ENCODE measurements at places on chromosomes 2 and 18. TPM values are rescaled to one million over a fixed set of nuclear protein-coding genes. Genes with fewer than 3 reads are reported as not detected.

AGBL5 gene
- total RNA-seq: 31.8 TPM

ALPG gene
- total RNA-seq: not detected

CDH19 gene
- 2.0 TPM for total RNA-seq

SERPINB11 gene
- total RNA-seq: not detected

TCF7L1 gene
- 35.0 TPM for total RNA-seq

DNA sequence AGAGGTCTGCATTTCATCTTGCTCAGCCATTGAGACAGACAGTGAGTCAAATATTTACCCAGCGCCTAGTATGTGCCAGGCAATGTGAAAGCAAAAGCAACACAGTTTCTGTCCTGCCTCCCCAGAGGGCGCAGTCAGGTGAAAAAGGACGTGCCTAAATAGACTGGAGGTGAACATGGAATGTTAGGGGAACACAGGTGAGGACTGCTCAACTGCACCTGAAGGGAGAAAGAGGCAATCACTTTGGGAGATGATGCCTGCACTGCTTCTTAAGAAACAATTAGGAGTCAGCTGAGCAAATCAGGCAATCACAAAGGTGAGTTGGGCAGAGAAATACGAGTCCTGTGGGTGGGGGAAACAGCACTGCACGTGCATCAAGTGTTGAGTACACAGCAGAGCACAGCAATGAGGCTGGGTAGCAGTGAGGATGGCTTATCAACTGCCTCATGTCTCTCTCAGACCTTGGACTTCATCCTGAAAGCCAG lies 218.3 kb upstream of the SMAD7 start:
- DNase-seq: no peak

GRCh38 chr2:28544922-28545589 lies 49.2 kb downstream of the PLB1 start:
- no peak for DNase-seq

DNA sequence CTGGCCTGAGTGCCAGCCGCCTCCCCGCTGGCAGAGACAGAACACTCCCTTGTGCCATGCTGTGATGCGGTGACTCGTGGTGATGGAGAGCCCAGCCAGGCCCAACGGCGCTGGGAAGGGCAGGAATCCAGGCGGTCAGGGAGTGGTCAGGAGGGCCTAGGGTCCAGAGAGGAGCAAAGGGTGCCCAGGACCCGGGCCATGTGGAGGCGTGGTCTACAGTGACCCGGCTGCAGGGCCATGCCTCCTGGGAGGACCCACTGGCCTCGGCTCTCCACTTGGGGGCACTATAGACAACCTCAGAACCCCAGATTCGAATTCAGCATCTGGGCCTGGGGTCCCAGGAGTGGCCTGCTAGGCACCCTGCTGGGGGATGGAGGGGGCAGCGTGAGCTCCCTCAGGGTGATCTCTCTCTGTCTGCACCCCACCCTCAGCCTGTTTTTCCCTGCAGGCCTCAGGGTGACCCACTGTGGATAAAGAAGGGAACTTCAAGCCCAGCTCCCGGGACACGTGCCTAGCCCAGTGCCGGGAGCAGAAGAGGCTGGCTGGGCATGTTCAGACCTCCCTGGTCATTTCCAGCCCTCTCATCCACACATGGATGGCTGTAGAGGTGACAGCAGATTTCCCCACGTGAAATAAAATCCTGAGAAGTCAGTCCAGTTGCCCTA lies 13.0 kb downstream of the AMER3 start:
- DNase-seq: peak; percentile 88

DNA sequence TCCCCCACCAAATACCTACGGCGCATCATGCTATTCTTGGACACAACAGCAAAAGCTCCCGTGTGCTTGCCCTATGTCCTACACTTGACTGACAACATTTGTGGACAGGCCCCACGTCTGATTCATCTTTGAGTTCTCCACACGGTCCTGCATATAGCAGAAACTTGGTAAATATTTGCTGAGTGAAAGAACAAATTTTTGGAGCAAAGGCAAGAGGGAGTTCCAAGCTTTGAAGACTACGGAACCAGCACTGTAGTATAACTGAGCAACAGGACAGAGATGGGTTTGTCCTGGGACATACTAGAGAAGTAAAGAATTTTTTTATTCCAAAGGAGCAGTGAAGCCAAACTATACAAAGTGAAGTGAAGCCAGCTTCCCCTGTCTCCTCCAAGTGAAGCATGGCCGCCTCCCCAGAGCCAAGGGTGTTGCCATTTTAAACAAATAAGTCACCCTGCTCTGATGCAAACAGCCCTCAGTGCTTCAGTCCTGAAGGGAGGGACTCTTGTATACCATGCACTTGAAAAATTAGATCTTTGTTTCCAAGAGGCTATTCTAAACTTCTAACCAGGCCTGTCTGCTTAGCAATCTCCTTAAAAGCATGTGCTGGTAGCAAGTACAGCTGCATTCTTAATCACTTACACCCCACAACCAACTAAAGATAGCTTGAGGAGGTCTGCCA lies 35.9 kb downstream of the SPRED2 start:
- no peak for DNase-seq

DNA sequence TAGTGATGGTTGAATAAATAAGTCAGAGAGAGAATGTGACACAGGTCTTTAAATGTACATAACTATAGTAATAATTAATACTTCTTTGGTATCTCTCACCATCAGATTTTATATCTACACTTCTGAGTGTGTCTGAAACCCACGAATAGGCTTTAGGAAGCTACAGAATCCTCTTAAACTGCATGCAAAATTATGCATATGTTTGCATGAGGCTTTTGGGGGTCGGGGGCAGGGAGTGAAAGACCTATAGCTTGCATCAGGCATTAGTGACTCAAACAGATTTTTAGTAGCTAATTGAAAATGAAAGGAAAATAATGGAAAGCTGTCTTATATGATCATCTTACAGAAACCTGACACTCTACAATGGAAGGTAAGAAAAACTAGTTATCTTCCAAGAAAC lies 14.9 kb downstream of the LRPPRC start:
- DNase-seq: no peak

GRCh38 chr18:48455555-48456478 lies 46.6 kb upstream of the ZBTB7C start:
- no peak for DNase-seq

DNA sequence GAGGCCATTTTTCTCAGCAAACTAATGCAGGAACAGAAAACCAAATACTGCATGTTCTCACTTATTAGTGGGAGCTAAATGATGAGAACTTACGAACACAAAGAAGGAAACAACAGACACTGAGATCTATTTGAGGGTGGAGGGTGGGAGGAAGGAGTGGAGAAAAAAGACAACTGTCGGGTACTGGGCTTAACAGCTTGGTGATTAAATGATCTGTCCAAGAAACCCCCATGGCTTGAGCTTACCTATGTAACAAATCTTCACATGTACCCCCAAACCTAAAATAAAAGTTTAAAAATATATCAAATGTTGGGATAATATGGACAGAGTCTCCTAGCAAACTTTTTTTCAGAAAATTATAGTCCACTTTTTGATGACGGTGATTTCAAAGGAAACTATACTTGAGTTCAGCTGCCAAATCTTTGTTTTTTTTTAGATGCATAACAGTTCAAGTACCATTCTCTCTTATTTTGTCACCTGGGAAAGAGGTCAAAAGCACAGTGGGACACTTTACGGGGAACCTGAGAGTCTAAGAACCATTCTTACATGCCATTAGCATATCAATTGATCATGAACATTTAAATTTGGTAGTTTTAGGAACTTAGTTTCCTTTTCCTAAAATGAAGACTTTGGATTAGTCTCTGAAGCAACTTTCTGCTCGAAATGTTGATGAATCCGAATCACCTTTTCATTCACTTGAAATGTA lies 835.0 kb downstream of the NRXN1 start:
- no peak for DNase-seq

DNA sequence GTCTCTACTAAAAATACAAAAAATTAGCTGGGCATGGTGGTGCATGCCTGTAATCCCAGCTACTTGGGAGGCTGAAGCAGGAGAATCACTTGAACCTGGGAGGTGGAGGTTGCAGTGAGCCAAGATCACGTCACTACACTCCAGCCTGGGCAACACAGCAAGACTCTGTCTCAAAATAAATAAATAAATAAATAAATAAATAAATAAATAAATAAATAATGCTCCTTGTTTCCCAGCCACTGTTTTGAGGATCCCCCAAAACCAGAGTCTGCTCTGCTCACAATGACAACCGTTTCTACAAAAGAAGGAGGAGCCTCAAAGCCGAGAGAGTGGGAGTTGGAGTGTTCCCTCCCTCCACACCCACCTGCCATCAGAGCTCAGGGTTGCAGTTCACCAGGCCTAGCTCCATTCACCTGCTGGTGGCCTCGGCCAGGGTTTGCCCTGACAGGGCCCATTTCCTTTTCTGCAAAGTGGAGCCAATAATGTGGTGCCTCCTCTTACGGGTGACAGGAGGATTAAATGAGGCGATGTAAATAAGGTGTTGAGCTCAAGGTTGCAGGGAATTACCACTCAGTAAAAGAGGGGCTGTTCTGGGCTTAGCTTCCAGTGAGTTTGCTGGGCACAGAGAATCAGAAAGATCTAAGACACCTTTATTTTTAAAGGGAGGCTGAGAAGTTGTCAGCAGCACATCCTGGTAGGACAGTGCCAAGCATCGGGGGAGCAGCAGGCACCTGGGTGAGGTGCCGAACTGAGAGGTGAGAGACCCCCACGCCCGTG lies 25.5 kb downstream of the CRACDL start:
- DNase-seq: no peak

GRCh38 chr2:15858466-15858865 lies 81.9 kb upstream of the MYCN start:
- DNase-seq: no peak

- no peak for DNase-seq
Observed at GRCh38 chr2:41482659-41483058, 565.2 kb upstream of the PKDCC start.

DNA sequence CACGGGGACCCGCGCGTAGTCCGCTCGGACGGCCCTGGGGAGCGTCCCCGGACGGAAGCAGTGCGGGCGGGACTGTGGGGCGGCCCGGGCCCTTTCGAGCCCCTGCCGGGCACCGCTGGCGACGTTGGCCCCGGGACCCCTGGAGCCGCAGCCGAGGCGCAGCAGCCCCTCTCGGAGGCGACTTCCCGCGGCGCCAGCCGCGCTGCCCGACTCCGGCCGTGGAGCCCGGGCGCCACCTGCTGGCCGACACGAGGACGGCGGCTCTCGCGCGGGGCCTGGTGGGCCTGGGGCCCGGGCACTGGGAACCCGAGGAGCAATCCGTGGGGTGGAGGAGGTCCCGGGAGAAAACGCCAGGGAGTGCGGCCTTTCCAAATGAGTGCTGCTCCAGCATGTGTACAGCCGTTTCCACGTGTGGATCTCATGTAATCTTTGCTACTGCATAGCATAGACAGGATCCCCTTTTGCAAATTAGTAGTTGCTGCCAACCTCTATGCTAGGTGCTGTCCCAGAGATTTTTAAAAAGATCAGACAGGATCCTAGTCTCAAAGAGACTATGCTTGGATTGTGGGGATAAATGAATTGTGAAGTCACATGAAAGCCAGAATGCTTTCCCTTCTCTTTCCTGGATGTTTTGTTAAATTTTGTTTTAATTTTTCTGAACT lies 4.0 kb downstream of the ID2 start:
- DNase-seq: no peak

GRCh38 chr2:240961910-240962299 lies 36.5 kb upstream of the SNED1 start:
- no peak for DNase-seq

GRCh38 chr18:36772241-36772723 lies 56.5 kb downstream of the TPGS2 start:
- DNase-seq: no peak

- DNase-seq: no peak
Observed at GRCh38 chr2:120291401-120292311, 39.0 kb downstream of the RALB start.

DNA sequence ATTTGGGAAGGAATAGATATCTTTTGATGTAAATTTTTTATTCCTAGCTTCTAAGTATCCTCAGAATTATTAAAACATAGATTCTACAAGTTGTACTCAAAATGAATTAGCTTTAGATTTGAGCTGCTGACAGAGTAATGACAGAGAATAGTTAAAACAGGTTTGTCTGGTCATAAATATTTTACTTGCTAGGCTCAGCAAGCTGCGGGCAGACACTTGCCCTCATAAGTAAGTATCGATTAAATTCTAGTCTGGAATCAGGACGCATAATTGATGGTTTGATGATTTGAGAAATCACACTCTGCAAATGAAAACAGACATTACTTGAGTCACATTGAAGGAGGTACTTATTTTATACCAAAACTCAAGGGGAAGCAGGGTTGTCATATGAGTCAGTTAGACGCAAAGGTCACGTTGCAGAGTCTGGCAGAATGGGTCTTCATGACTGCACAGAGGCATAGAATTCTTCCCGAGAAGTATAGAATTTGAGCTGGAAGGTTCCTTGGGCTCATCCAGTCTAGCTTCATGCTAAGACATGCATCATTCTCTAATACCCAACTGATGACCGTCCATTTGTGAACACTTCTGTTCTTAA lies 27.5 kb downstream of the ARL4C start:
- no peak for DNase-seq

- DNase-seq: peak; percentile 55
Observed at GRCh38 chr2:115190459-115190858, 748.0 kb downstream of the DPP10 start.

- DNase-seq: no peak
Observed at GRCh38 chr2:182077448-182078142, 91.9 kb downstream of the PPP1R1C start.

- no peak for DNase-seq
Observed at GRCh38 chr2:215365184-215365658, 53.4 kb downstream of the ATIC start.

- no peak for DNase-seq
Observed at GRCh38 chr2:27182346-27182745, 29.5 kb upstream of the ATRAID start.

DNA sequence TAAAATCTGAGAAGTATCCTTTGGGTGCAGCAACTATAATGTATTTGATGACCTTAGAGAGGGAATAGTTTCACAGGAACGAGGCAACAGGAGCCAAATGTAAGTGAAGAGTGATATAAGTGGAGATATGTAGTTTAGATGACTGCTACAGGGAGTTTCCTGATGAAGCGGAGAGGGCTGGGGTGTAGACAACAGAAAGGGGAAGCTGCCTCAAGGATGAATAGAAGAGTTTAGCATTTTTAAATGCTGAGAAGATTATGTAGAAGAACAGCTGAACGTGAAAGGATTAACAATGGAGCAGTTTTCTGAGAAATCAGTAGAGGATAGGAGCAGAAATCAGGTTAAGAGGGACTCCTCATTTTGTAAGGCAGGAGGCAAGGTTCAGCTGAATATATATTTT lies 133.3 kb downstream of the LCLAT1 start:
- DNase-seq: no peak

DNA sequence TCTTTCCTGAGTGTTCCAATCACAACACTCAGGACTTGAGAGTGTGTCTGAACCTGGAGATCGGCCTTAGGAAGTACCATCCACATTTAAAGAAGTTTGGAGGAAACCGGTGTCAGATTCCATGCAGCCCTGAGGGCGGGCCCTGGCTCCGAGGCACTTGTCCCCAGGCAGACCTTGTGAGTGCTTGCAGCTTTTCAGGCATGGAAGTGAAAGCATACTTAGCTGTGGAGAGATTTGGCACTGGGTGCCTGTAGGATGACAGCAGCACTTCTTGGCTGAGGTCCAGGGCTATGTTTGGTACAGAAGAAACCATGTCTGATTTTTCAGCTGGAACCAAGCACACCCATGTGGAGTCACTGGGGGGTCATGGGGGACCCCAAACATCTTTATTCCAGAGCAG lies 230.8 kb downstream of the SEPTIN10 start:
- no peak for DNase-seq

Data from chondrocyte (in vitro differentiated cells).